Cerebellar nuclear complex (tissue), 1 donor: ENCODE measurements at places on chromosomes 6 and 20.

- no peak for DNase-seq
Measured at GRCh38 chr6:153146413-153146812, 15.3 kb upstream of the RGS17 start.

DNA sequence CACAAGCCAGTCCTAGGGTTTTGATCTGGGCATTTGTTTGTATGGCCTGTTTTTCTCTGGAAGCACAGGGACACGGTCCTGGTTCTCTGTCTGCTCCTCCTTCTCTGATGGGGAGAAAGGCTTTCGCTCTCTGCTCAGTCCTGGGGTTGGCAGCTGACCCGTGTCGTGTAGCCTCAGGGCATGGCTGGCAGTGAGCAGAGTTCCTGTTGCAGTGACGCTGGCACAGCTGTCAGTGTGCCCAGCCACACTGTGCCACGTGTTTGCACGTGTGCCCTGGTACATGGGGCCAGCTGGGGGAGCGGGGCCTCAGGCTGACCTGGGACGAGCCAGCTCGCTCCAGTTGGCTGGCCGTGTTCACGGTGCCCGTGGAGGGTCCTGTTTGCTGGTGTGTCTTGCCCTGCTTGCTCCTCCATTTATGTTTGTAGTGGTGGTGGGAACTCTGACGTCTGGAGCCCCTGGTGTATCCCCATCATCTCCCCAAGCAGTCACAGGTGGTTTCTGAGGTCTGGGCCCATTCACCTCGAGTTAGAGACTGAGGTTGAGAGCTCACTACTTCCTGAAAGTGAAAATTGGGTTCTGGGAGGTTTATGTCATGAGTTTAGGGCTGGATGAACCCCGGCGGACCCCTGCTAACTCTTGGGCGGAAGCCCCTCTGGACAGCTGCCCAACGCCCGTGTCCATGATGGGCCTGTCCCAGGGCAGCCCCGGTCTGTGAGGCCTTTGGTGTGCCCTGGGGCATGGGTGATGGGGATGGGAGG lies 10.2 kb upstream of the DNAJC5 start:
- no peak for DNase-seq

- no peak for DNase-seq
Measured at GRCh38 chr6:126907312-126907711, 211.2 kb upstream of the RSPO3 start.

DNA sequence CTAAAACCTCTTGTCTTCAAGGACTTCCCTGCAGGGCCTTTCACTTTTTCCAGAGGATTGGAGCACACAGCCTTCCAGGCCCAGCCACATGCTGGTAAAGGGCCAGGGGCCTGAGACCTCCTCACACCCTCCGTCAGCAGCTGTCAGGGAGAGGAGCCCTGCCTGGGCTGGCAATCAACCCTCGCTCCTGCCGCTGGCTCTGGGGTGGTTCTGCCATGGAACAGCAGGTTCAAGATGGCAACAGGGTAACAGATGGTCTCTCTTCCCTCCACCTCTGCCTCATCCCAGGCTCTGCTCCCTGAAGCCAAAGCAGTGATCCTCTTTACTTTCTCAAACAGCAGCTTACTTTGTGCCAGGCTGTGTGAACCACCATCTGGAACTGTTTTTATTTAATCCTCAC lies 23.8 kb downstream of the PCNA start:
- no peak for DNase-seq
